ENCODE measurements at places on chromosomes 7 and 10.

GRCh38 chr7:140084142-140084655, 21.4 kb upstream of the PARP12 start:
- DNase-seq = no peak

DNA sequence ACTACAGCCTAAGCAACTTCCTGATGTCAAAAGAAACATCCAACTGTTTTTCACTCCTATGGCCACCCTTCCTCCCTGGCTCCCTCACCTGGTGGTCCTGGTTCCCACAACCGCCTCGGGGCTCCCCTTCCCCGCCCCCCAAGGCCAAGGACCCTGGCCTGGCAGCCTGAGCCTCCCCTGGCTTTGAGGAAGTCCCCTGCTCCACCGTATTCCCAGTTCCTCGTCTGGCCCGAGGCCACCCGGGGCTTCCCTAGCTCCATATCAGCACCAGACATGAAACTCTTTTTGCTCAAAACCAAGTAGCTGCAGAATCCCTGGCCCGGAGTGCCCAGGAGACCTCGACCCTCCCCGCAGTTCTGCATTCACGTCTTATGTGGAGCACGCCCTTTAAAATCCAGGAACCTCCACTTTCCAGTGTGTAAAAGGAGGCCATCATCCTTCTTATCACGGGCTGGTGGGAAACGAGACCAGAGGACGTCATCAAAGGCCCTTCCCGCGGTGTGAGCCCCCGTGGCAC, 82.9 kb downstream of the PRKAG2 start:
- DNase-seq = no peak

DNA sequence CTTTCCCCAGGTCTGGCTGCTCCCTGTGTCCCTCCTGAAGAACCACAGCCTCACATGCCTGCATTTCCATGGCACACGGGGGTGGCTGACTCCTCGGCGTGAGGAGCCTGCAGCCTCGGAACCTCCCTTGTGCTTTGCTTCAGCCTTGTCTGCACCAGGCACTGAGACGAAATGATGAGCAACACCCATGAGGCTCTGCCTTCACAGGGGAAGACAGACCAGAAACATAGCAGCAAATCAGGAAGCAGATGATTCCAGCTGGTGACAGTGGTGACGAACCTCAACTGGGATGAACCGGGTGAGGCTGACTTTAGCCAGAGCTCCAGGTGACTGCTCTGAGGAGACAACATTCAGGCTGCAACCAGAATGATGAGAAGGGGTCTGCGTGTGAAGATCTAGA, 84.5 kb upstream of the SMNDC1 start:
- no peak for DNase-seq

DNA sequence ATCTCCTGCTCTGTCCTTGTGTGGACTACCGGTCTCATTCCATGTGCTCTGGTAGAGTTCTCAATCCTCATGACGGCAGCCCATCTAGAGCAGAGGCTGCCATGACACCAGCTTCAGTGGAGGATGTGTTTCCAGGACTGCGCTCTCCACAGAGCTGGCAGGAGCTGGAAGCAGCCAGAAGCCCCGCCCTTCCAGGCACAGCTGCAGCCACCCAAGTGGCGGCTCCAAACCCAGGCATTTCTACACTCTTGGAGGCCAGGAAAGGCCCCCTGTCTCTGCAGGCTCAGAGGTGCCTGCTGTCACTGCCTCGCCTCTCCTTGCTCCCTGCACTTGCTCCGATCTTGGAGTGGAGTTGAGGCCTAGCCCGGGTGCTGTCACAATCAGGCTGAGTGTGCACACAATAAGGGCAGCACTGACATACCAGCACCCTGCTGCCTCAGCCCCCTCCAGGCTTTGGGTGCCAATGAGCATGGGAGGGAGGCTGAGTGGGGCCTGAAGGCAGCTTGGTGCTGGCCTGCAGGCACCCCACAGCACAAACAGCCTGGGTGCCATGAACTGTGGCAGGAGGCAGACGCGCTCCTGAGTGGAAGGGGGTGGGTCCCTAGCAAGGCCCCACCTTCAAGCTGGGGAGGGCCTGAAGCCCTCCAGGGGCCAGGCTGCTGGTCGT, 122.1 kb downstream of the LRRN3 start:
- DNase-seq = no peak

DNA sequence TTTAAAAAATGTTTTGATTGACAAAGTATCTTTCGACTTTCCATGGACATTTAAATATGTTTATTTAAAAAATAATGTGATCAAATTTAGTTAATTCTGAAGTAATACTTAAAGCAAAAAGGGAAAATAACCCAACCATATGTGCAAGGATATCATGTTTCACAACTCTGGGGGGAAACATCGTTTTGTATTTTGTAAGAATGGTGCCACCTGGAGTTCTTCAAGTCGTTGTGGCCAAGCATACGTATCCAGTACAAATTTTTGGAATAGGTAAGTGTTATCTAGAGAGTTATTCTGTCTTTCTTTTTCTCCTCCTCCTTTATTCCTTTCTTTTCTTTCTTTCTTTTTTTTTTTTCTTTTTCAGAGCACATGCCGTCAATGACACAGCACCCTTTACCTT, 176.2 kb upstream of the CSTF2T start:
- DNase-seq = no peak

DNA sequence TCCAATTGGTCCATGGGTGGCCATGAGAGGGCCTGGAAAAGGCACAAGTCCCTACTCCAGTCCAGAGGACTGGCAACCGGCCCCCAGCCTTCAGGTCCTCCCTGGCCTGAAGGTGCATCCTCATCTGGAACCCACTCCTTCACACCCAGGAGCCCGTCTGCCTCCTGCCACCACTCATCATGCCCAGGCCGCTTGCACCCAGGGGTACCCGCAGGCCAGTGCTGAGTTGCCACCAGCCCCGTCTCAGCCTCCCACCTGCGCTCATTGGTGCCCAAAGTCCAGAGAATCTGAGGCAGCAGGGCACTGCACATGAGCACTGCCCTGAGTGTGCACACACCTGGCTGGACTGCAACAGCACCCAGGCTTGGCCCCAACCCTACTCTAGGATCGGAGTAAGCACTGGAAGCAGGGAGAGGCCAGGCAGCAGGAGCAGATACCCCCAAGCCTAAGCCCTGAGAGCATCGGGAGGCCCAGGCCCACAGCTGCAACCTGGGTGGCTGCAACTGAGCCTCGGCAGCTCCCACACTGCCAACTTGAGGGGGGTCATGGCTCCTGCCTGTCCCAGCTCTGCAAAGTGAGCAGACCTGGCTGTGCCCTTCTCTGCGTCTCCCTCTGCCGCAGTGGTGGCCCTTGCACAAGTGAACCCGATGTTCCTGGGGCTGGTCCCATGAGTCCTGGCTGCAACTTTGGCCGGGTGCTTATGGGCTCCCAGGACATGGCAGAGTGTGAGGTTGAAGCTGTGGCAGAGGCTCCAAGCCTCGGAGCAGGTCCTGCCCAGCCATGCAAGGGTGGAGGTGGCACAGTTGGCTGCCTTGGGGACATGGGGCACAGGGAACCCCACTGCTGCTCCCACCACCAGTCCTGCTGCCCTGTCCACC, 44.3 kb downstream of the TCERG1L start:
- DNase-seq = no peak
